Muscle of arm (tissue), 14 donors: ENCODE measurements at places on chromosomes 11 and 22.
A peak's percentile ranks its signal among the peaks of the same experiment; 100 is the strongest.

DNA sequence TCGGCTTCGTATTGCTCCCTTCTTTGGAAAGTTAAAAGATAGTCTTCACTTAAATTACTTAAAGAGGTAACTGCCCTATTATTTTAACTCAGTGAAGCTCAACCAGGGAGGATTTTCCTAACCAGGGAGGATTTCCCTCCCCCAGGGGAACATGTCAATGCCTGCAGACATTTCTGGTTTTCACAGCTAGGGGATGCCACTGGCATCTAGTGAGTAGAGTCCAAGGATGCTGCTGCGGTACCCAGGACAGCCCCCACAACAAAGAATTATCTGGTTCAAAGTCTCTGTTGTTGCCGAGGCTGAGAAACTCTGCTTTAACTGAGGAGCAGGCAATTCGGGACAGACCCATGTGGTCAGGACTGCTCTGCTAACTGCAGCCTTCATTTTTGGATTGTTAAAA, 82.2 kb downstream of the DEPDC5 start:
- DNase-seq = no peak

- DNase-seq = no peak
Measured at GRCh38 chr22:33896575-33897447, 23.5 kb downstream of the LARGE1 start.

- DNase-seq = no peak
Measured at GRCh38 chr11:64298966-64299846, 952 bp upstream of the CATSPERZ start.

- no peak for DNase-seq
Measured at GRCh38 chr11:57641011-57641807, 8.5 kb downstream of the YPEL4 start.

GRCh38 chr11:124988063-124988462, 34.1 kb downstream of the CCDC15 start:
- DNase-seq = no peak

- DNase-seq = no peak
Measured at GRCh38 chr11:45060707-45061106, 85.7 kb upstream of the PRDM11 start.

GRCh38 chr11:108838792-108839105, 173.9 kb downstream of the DDX10 start:
- DNase-seq = no peak

- DNase-seq = no peak
Measured at GRCh38 chr11:70483917-70484316, 85.6 kb downstream of the CTTN start.

GRCh38 chr22:49853981-49854831, 562 bp downstream of the ZBED4 start:
- peak; percentile 27 for DNase-seq

DNA sequence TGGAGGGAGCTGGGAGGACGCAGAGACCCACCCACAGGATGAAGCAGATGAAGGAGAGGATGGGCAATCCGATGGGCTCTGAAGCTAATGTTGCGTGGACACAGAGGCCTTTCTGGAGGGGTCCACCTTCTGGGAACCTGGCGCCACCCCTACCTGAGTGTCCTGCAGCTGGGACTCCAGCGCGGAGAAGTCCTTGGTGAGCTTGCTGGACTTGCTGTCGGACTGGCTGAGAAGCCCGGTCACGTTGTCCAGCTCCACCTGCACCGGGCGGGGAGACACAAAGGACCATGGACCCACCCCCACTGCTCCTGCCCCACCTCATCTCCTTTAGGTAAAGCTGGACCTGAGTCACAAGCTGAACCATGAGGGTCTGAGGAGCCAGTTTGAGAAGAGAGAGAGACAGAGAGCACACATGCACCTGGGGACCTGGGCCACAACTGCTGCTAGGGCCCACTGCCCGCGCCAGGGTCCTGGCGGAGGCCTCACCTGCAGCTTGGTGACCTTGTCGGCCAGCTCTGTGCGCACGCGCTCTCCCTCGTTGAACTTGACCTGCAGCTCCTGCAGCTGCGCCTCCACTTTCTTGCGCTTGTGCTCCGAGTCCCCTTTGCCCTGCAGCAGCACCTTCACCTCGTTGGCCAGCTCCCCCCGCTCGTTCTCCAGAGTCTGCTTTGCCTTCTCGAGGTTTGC, 40.8 kb downstream of the APOL1 start:
- DNase-seq = no peak

- no peak for DNase-seq
Measured at GRCh38 chr11:7261578-7261977, 9.9 kb downstream of the SYT9 start.

- DNase-seq = no peak
Measured at GRCh38 chr11:2205214-2205720, 33.7 kb upstream of the TH start.

- no peak for DNase-seq
Measured at GRCh38 chr11:35064114-35064800, 74.7 kb upstream of the CD44 start.

DNA sequence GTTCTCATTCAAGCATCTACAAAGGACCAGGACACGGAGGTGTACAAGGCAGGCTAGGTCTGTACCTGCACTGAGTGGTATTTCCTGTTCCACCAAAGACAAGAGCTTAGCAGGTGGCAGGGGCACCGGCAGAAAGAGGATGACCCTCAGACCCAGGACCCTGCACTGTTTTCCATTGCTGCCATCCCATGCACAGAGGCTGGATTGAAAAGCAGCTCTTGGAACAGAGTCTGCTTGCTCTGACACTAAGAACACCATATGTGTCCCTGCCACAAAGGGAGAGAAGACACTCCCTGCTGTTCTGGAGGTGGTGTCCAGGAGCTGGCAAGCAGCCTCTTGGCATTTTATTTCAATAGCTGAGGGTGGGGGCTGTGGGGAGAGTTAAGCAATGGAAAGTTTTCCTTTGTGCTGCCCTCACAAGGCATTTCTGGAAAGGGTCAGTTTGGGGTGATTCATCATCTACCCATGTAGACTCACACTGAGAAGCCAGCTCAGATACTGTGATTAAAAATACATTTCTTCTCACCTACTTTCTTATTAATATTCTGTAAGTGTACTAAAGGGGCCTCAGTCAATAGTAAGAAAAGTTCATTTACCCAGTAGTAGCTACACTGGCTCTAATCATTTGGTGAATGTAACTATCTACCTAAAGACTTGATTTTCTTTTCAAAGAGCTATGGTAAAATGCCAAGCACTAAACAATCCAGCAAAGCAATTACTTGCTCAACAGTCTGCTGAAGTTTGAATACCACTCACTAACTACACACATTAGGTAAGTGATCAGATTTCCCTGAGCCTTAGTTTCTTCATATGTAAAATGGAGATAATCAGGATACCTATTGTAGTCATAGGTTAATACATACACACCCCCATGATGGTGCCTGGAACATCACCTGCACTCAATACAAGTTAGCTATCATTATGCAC, 55.2 kb downstream of the SLC1A2 start:
- peak; percentile 60 for DNase-seq

DNA sequence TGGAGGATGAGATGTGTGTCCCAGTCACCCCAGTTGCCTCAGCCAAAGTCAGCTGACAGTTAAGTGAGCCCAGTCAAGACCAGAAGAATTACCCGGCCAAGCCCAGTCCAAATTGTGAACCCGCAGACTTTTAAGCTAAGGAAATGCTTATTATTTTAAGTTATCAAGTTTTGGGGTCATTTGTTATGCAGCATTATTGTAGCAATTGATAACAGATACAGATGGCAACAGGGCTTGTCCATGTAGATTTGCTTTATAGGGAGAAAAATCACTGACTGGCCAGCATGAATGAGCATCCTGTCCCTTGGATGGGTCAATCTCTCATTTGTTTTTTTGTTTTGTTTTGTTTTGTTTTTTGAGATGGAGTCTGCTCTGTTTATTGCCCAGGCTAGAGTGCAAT, 22.9 kb downstream of the SDHAF2 start:
- DNase-seq = no peak

GRCh38 chr11:914204-914603, 3.6 kb upstream of the CHID1 start:
- no peak for DNase-seq

- no peak for DNase-seq
Measured at GRCh38 chr22:43624144-43624998, 187.7 kb downstream of the EFCAB6 start.
